Epithelial cell of proximal tubule (primary cell): ENCODE measurements at places on chromosomes 4 and X. TPM values are rescaled to one million over a fixed set of nuclear protein-coding genes. Genes with fewer than 3 reads are reported as not detected.

Gene FRG2
- not detected in 2 replicates for total RNA-seq

Gene TENM3
- total RNA-seq = 2.4 and 6.1 TPM in 2 replicates

Gene MAGEA12
- not detected in 2 replicates for total RNA-seq

Gene MND1
- total RNA-seq = 15.2 and 30.0 TPM in 2 replicates

Gene PDE5A
- total RNA-seq = 1.2 and 2.1 TPM in 2 replicates

Gene MAGED4B
- total RNA-seq = 7.2 and 29.2 TPM in 2 replicates

Gene SYTL4
- 5.3 and 8.0 TPM in 2 replicates for total RNA-seq

- no peak for DNase-seq
These were observed 28.1 kb downstream of the SLC25A43 start for GRCh38 chrX:119427024-119427794.

DNA sequence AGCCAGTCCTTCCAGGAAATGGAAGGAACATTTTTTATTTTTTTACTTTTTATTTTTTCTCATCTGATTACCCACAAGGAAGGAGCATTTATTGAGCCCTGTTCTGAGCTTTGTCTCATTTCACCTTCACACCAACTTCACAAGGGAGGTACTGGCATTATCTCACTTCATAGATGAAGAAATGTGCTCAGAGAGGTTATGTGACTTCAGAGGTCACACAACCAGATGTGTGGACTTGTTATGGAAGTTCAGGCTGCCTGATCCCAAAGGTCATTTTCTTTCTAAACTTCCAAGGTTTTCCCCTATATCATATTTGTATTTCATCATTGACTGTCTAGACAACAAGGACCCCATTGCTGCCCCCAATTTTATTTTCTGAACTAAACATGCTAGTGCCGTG is 160.3 kb downstream of the DCLK2 start:
- no peak for DNase-seq

DNA sequence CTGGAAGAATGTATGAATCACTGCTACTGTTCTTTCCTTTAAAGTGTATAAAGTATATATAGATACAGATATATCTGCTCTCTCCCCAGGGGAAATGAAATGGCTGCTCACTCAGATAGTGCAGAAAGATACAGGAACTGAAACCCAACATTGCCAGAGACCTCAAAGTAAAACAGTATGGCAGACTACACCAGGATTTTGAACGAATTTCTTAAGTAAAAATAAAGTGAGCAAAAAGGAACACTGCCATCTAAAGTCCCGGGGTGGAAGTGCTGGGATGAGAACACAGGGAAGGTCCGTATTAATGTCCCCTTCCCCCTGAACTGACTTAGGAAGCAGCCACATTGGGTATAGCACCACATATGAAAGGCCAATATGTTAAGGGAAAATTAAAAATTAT is 93.4 kb downstream of the TMA16 start:
- no peak for DNase-seq

GRCh38 chr4:169079942-169080827 is 70.1 kb upstream of the CBR4 start:
- no peak for DNase-seq

DNA sequence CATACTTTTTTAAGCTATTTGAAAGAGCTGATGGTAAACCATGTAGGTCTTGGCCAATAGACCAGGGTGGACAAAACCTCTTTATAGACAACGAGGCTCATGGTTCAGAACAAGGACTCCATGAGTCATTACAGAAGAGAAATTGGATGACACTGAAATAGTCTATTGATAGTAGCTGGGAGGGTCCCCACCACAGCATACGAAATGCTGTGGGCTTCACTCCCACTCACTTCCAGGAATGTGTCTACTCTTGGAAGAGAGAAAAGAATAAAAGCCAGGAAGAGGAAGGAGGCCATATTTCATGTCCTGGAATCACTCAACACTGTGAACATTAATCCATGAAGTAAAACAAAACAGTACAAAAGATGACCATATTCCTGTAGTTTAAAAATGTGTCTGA is 82.3 kb upstream of the MXRA5 start:
- no peak for DNase-seq

DNA sequence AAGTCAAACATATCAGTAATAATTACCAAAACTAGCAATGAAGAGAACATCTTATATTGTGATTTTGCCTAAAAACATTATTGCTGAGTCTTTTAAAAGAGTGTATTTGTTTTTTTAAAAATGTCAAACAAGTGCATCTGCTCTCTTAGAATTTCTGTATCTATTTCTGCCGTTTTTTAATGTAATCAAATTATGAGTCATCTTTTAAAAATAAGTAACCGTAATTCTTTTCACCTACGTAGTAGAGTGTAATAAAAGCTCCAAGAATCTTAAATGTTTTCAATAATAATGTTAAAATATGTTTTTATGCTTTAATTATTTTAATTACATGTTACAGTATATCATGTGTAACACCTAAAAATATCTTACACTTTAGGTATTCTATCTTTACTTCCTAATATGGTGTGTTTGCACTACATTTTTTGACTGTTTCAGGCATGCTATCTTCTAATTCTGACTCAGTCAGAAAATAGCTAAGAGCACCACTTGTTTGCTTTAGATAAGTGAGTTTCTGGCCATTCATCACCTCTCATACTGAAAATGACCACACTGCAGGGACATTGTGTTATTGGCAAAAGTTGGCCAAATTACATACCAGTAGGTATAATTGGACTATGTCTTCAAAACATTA is 368.5 kb downstream of the PCDH7 start:
- DNase-seq = no peak

- no peak for DNase-seq
These were observed 17.8 kb upstream of the ANOS1 start for GRCh38 chrX:8749697-8750096.

GRCh38 chrX:27860337-27860736 is 52.5 kb downstream of the MAGEB10 start:
- no peak for DNase-seq

GRCh38 chrX:43121637-43122036 is 343.7 kb upstream of the PPP1R2C start:
- no peak for DNase-seq

GRCh38 chr4:152485726-152486276 is 50.1 kb downstream of the FBXW7 start:
- DNase-seq = peak; percentile 97
